Effector memory CD4-positive, alpha-beta T cell (primary cell): ENCODE measurements at places on chromosomes 4 and X.

- DNase-seq: no peak
These were observed 316.2 kb downstream of the ANKRD50 start for GRCh38 chr4:124396333-124396732.

GRCh38 chr4:145090380-145090779, 7.6 kb downstream of the ANAPC10 start:
- DNase-seq: no peak

DNA sequence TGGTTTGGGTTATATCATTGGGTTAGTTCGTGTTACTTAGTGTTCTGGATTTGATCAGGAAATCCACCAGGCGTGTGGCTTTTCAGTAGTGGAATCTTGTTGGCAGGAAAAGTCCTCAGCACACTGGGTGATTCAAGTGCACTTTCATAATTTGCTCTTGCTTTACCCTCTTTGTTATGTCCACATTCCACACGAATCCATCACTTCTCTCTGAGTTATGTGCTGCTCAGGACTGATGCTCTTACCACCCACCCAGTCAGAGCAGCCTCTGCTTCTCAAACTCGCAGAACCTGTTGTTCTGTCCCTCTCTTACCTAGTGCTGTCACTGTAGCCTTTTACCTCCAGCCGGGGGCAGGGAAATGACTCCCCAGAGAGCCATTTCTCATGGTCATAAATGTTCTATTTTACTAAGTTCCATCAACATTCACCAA, 37.2 kb upstream of the SCRG1 start:
- DNase-seq: no peak

DNA sequence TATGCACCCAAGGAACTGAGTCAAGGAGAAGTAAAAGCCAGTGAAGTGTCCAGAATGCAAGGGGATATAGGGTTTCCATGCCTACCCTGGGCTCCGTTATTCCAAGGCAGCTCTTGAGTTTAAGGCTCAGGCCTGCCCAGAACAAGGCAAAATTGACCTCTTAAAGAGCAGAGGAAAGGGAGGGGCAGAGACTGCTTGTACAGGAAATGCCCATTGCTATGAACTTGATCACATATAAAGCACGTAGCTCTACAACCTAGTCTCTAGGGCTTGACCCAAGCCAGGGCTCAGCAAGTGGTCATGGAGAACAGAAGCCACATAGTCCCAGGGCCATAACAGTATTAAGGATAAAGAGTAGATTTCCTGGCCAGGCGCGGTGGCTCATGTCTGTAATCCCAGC, 58.2 kb upstream of the MSN start:
- DNase-seq: no peak

- DNase-seq: no peak
These were observed 521.4 kb downstream of the RPA4 start for GRCh38 chrX:97405031-97405660.
